Skin of body (tissue), 3 donors: ENCODE measurements at places on chromosomes 5 and 9. TPM values are rescaled to one million over a fixed set of nuclear protein-coding genes. Genes with fewer than 3 reads are reported as not detected.

DNA sequence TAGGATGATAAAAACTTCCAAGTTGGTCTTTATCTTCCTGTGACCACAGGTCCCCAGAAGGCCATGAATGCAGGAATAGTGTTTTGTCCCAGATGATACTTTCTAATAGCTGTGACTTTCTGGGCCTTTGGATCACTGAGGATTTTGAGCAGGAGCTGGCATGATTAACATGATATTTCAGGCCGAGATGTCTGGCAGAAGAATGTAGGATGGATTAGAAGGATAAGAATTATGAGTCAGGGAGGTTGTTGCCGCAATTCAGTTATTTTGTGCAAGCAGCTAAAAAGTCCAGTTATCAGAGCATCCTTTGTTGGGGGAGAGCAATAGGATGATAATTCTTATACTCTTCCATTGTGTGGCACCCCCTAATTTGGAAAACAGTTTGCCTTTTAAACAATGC is 189.7 kb downstream of the PSAT1 start:
- no peak for DNase-seq

DNA sequence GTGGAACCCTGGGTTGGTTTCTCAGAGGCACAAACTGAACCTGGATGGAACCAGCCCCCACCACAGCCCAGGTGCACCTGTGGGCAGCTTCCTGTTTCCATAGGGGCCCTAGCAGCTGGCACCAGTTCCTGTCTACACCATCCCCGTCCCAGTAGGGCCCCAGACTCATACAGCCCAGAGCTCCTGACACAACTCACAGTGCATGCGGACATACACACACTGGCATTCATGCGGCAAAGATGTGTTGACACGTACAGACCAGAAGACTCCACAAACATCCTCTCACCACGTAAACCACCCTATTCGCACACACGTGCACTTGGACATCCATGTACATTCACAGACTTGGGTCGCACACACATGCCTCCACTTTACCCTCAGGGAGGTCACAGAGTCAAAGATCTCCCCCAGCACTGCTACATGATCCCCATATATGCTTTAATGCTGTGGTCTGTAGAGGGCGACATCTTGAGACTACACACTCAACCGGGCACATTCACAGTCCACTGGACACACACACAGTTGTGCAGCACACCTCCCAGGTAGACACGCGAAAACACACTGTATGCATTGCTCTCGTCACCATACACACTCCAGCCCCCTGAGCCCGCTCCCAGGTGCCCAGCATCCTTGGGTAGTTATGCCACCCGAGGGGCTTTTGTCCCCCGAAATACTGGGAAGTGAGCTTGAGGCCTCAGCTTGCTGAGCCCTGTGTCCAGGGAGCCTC is 22.4 kb downstream of the CXXC5 start:
- no peak for DNase-seq

- no peak for DNase-seq
These were observed 73.5 kb downstream of the TRIM36 start for GRCh38 chr5:115096034-115096769.

The RFESD gene
- total RNA-seq, result 6.7 TPM

- DNase-seq, result no peak
These were observed 82.0 kb downstream of the SLC1A1 start for GRCh38 chr9:4572184-4572826.
